ENCODE measurements at places on chromosomes 5 and 9. TPM values are rescaled to one million over a fixed set of nuclear protein-coding genes. Genes with fewer than 3 reads are reported as not detected.

Gene PTGR1
- total RNA-seq, result 42.0 TPM

Gene ESM1
- total RNA-seq, result 0.81 TPM

Gene TNFSF8
- total RNA-seq, result 0.86 TPM

Gene DNAJA1
- total RNA-seq, result 87.6 TPM

Gene PCDHB13
- 4.8 TPM for total RNA-seq

Gene NUDT12
- total RNA-seq, result 11.4 TPM

Gene SLC30A5
- total RNA-seq, result 40.7 TPM

Gene UIMC1
- 55.0 TPM for total RNA-seq

Gene HTR4
- total RNA-seq, result 0.70 TPM

Gene INSL6
- total RNA-seq, result not detected

Gene SPATA31E1
- not detected for total RNA-seq

Gene OR1J2
- not detected for total RNA-seq

GRCh38 chr5:79488775-79489174 is 25.2 kb downstream of the HOMER1 start:
- no peak for DNase-seq

GRCh38 chr9:19358701-19359100 is 21.3 kb downstream of the RPS6 start:
- DNase-seq, result no peak

DNA sequence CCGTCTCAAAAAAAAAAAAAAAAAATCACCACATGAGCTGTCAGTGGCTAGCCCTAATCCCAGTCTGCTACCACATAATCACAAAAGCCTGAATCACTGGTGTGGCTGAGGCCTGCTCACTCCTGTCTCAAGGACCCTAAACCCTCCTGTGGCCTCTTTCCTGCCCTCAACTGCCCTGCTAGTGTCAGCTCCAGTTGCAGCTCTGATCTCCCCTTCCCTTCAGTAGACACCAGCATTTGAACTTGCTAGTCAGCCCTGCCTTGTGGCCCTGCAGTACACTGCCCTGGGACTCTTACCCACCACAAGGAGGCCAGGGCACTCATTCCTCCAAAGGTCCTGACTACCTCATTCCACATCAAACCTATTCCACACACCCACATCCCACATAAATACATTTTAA is 9.5 kb upstream of the P4HA2 start:
- no peak for DNase-seq

GRCh38 chr5:88873447-88873846 is 9.5 kb downstream of the MEF2C start:
- DNase-seq, result no peak

DNA sequence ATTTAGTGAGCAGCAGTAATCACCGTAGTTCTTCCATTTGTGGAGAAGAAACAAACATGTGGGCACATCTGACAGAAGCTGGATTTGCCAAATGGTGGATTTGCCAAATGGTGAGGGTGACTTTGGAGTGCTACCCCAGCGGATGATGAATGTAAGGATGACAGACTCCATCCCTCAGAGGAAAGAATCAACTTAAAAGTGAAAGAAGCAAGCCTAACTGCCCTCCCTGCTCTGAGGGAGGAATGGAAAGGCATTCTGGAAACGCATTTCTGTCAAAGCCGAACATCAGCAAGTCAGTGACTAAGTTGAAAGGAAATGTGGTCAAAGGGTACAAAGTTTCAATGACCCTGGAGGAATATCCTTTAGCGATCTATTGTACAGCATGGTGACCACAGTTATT is 143.5 kb downstream of the GPBP1 start:
- DNase-seq, result no peak

DNA sequence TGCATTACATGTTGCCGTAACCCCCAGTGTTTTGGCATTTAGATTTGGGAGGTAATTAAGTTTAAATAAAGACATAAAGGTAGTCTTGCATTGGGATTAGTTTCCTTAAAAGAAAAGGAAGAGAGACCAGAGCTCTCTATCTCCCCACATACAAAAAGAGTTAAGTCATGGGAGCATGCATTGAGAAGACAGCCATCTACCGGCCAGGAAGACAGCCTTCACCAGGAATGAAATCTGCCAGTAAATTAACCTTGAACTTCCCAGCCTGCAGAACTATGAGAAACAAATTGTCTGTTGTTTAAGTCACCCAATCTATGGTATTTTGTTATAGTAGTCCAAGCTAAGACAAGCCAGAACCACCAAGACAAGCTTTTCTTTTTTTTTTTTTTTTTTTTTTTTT is 567.0 kb upstream of the CDH18 start:
- no peak for DNase-seq

DNA sequence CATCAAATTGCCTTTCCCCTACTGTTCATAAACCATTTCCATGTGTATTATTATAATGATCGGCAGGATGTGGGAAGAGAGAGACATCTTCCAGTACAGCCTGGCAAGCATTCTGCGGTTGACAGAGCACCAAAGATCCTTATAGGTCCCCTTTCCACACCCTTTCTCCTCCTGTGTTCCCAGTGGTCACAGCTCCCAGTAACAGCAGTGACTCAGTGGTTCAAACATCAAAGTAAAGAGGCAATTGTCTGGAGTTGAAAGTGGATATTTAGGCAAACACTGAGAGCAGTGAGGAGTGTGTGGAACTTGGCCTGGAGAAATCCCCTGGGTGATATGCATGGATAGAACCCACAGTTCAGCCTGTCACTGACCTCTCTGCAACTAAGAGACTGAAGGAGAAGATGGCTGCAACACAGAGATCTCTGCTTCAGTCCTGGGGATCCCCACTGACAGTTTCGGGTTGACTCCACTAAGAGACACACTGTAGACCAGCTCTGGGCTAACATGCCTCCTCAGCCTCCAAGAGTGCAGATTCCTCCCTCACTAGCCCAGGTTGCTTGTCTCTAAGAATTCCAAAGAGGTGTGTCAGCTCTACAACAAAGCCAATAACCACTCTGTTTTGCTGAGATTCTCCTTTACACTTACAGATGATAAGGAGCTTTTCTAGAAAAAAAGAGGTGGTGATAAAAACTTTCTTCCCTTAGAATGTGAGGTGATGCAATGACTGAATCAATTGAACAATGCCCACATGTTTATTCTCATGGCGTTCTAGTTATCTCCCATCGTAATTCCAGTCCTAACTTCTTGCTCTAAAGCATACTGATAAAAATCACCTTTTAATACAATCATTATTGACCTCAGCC is 94.4 kb upstream of the IL6ST start:
- no peak for DNase-seq

GRCh38 chr5:54825005-54825404 is 160.4 kb downstream of the ESM1 start:
- no peak for DNase-seq

DNA sequence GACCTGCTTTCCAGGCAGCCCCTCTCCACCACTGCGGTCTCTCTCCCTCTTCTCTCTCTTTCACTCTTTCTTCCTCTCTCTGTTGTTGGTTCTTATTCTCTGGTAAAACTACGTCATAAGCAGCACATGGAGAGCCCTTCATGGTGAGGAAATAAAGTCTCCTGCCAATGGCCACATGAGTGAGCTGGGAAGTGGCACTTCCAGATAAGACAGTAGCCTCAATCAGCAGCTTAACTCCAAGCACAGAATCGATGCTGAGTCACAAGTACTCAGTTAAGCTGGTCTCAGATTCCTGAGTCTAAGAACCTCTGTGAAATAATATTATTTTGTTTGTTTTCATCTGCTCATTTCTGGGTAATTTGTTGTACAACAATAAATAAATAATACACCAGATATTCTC is 500.1 kb downstream of the GABRG2 start:
- DNase-seq, result no peak

DNA sequence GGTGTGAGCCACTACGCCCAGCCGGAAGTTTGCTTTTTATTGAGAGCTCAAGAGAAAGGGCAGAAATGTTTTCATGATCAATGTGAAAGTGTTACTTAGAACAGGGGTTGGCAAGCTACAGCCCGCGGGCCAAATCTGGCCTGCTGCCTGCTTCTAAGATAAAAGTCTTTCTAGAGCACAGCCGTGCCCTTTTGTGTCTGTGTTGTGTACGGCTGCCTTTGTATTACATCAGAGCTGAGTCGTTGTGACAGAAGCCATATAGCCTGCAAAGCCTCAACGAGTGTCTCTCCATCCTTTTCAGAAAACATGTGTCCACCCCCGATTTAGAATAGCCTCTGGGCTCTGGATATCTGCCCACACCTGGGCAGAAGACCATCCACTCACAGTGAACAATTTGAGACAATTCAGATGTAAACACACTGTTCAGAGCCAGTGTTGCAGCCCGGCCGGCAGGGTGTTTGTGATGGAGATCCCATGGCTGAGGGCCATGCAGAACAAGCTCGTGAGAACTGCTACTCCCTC is 28.8 kb downstream of the AK8 start:
- no peak for DNase-seq

DNA sequence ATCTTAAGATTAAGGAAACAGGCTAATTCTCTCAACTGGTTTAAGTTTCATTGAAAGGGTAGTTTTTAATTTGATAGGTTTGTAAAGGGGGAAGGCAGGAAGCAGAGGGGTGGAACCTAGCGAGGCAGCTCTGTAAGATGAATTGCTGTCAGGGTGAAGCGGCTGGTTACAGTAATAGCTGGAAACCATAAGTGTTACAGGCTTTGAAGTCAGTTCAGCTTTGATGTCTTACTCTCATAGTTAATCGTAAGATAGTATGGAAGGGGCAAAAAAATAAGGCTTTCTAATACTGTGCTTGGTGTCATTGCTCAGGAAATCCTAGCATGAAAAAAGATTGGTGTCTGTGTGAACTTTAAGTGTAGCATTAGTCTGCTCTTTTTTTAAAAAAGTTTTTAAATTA is 20.3 kb downstream of the POU5F2 start:
- no peak for DNase-seq

DNA sequence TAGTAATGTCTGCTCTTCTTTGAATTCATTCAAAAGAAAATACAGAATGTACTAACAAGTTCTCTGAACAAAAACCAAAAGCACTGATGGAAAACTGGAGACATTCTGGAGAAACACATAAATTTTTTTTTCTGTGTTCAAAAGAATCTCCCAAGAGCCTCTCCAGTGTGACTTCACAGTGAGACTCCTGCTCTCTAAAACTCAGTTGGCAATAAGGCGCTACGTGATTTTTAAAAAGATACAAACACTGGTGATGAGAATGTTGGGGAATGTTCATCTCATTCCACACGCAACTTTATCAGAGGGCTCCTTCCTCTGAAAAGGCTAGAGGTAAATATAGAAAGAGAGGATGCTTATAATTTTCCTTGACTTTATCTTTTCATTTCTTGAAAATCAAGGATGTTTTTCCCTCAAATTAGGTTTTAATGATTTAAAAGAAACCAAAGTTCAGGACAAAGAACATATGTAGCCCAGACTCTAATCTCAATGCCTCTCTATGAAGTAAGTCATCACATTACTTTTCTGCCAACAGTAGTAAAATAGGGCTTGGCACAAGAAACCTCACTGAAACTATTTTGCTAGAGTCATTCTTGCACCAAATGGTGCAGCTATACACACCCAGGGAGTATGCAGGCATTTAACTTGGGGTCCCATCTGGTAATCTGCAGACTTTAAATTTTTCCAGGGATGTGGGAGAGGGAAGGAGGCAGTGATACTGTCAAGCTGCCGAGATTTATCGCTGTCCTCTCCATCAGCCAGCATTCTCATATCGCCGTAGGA is 12.9 kb upstream of the AOPEP start:
- DNase-seq, result no peak

- no peak for DNase-seq
Observed at GRCh38 chr9:89419978-89420394, 77.9 kb downstream of the SEMA4D start.

DNA sequence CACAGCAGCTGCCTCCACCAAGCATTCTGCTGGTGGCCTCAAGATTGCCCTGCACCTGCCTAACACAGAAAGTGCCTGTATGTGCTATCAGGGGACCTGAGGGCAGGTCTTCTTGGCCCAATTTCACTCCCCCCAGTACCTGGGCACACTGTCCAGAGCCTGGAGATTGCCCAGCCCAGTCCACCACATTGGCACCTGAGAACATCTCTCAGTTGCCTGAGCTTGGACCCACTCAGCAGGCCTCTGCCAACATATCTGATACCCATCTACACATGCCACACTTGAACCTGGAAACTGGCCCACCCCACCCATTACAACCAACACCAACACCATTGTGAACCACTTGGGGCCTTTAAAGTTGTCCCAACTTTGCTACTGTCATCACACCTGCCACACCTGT is 1523.1 kb upstream of the CDH9 start:
- DNase-seq, result no peak

DNA sequence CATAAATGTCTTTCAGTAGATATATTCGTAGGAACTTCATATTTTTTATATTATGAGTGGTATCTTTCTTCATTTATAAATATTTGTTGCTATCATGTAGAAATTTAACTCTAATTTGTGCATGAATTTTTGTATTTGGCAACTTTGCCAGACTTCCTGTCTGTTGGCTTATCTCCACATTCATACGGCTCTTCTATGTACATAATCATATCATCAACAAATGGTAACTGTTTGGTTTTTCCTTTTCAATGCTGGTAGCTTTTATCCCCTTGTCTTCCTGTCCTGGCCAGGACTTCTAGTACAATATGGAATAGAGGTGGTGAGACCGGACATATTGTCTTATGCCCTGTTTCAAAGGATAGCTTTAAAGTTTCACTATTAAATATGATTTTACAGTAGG is 132.3 kb upstream of the COL5A1 start:
- DNase-seq, result no peak

Data from cardiac septum (tissue), 1 donor.